ENCODE measurements at places on chromosomes 4 and X.
A peak's percentile ranks its signal among the peaks of the same experiment; 100 is the strongest.

DNA sequence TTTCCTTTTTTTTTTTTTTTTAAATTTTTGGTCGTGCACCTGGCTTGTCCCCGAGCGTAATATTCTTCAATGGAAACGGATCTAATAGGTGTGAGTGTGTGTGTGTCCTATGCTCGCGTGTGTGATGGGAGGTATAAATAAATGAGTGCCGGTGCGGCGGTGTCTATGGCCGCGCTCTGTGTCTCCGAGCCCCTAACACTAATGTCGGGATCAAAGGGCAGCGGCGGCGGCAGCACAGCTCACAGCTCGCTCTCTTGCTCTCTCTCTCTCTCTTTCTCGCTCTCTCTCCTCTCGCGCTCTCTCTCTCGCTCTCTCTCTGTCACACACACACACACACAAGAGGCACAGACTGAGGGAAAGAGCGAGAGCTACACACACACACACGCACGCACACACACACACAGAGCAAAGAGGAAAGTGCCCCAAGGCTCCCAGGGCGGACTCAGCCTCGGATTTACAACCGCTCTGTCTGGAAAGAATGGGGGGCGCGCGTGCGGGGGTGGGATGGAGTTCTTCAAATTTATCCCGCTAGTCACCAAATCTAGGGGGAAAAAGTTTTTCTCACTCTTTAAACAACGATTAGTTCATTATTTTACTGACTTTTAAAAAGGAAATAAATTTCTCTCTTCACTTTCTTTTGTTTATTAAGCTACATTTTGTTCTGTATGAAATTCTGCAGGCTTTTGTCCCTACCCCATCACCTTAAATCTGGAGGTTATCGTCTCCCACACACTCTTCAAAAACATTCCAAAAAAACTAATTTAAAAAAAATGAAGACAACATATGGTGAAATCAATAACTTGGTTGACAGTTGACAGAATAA lies at the start of gene ZNF827:
ZNF827 (minus strand) TSS at position 206 of the 823 bp plus-strand sequence. CDS start 416 bp downstream, outside the sequence.
- no peak for DNase-seq

DNA sequence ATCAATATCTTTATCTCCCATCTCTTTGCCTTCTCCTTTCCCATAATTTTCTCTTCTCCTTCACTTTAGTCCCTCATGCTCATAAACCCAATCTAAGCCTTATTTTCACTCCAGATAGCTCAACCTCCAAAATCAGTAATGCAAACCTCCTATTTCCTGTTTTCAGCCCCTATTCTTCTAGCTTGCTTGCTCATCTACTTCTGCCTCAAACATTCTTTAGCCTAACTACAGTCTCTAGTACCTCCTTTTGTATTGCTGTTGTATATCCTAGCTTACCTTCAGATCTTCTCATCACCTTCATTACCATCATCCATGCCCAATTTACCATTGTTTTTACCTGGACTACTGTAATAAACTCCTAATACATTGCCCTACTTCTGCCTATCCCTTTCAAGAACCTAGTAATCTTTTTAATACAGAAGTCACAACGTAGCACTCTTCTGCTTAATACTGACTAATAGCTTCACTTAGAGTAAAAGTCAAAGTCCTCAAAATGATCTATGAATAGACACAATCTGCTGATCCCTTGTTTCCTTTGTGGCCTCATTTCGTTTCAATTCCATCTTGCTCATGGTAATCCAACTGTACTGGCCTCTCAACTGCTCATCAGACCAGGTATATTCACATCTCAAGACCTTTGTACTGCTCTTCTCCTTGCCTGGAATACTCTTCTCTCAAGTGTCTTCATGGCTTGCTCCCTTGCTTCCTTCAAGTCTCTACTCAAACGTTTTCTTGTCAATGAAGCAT lies 123.4 kb downstream of the FAM13A start:
- no peak for DNase-seq

DNA sequence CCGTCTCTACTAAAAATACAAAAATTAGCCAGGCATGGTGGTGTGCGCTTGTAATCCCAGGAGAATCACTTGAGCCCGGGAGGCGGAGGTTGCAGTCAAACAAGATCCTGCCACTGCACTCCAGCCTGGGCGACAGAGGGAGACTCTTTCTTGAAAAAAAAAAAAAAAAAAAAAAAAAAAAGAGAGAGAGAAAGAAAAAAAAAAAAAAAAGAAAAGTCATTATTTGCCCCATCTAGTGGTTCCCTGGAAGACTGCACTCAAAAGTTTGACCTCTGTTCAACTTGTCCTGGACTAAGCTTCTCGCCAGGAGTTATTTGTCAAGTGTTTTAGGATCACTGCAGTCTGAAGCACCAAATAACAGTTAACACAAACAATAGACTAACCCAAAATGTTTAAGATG lies 45.3 kb upstream of the KCTD8 start:
- DNase-seq: no peak

GRCh38 chrX:53048169-53049126 lies at the start of gene GPR173:
Gene GPR173, plus strand, starts transcription at chrX:53048789. Its CDS starts 27,833 bp downstream, at chrX:53076622.
- peak; percentile 41 for DNase-seq

DNA sequence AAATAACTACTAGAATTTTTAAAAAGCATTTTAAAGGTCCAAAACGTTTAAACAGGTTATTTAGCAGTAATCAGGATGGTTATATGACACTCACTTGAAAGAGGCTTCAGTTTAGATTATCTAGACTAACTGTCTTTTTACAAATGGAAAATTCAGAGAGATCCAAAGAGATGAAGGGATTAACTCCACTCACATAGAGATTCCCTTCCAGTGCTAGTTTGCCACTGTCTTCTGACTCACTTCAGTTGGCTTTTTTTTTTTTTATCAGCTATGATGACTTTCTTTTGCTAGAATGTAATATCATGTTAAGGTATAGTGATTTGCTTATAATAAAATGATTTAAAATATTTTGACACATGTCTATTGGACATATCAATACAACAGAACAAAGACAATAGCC lies 43.8 kb downstream of the GALNT7 start:
- DNase-seq: no peak

DNA sequence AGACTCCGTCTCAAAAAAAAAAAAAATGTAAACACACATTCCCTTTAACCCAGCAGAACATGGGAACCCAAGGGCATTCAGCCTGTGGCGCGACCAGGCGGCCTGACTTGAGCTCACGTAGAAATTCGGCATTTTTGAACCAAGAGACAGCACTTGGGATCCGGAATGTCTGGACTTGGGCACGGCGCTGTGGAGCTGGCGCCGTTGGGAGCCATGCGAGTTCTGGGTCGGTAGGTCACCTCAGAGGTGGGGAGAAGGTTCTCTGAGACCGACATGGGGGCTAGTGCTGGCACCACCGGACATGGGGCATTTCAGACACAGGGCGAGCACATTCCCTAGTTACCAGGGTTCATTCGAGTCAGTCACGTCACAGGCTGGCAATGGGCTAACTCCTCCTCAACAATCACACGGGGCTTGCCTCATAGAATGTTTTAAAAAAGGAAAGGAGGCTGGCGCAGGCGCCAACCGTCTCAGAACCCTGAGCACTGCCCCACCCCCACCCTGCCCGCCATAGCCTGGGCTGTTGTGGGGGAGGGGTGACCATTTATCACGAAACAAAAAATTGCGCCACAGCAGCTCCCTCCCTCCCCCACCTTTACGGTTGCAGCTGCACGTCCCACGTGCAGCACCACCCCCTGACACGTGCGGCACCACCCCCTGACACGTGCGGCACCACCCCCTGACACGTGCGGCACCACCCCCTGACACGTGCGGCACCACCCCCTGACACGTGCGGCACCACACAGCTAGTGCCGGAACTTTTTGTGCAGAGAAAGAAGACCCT lies at the start of gene TEX28:
TEX28 (minus strand) TSS at position 334 of the 784 bp plus-strand sequence. CDS start 3,007 bp downstream, outside the sequence.
- DNase-seq: no peak

DNA sequence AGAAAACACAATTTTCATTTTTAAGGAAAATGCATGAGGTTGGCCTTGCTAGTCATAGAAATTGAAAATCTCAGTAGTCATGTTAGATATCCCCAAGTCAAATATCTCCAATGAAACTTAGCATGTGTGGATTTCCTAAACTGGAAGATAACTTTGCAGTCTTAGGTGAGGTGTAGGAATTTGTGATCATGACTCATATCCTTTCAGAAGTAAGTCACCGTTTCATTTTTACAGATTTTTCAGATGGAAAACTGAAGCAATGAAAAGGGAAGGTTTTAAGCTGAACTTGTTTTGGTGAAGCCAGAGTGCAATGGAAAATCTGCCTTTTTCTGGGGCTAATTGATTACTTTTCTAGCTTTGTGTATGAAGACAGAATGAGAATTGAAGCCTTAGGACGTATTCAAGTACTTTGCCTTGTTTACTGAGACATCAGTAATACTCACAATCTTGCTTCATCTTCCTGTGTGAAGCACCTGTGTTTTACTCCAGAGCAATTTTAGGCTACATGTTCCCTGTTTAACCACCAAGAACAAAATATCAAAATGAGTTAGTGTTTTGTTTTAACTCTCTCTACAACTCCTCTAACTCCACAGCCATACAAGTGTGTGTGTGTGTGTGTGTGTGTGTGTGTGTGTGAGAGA lies 1662.8 kb upstream of the ADGRL3 start:
- no peak for DNase-seq

- DNase-seq: peak; percentile 88
These were observed 19.8 kb upstream of the S100P start for GRCh38 chr4:6673660-6674499.

DNA sequence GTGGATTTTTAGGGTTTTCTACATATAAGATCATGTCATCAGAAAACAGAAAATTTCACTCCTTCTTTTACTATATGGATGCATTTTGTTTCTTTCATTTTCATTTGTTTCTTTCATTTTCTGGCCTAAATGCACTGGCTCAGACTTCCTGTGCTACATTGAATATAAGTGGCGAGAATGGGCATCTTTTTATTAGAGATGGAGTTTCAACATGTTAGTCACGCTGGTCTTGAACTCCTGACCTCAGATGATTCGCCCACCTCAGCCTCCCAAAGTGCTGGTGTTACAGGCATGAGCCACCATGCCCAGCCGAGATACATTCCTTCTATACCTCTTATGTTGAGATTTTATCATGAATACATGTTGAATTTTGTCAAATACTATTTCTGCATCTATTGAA lies 61.8 kb downstream of the BRWD3 start:
- no peak for DNase-seq

GRCh38 chr4:147042046-147042445 lies 96.4 kb upstream of the TTC29 start:
- no peak for DNase-seq

DNA sequence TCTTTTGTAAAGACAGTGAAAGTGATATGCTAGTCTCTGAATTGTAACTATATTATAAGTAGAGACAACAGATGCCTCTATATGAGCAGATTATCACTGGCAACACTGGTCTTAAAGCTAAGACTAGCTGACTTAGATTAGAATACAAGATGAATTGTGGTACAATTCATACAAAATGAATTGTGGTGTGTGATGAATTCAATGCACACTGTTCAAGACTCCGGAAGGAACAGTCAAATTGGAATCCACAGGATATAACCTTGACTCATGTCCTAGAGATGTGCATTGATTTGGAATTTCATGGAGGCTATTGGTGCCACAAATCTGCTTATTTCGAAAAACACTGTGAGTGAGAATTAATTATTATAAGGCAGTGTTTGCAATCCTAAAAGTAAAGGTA lies 701.8 kb downstream of the PCDH7 start:
- no peak for DNase-seq

- DNase-seq: no peak
These were observed 1.0 kb upstream of the DAPP1 start for GRCh38 chr4:99815597-99816011.

DNA sequence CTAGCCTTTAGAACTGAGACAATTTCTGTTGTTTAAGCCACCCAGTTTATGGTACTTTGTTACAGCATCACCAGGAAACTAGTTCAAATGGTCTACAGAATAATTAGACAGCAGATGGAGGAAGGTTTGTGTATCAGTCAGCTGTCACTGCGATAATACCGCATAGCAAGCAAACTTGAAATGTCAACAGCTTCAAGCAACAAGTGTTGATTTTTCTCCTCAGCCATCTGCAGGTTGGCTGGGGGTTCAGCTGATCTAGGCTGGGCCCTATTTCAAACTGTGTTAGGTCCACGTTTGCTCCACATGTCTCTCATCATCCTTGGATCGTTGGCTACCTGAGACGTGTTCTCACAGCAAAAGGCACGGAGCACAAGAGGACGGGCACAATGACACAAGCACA lies 19.2 kb upstream of the PHEX start:
- DNase-seq: no peak

GRCh38 chr4:164481306-164482091 lies 272.4 kb upstream of the SMIM31 start:
- DNase-seq: no peak

DNA sequence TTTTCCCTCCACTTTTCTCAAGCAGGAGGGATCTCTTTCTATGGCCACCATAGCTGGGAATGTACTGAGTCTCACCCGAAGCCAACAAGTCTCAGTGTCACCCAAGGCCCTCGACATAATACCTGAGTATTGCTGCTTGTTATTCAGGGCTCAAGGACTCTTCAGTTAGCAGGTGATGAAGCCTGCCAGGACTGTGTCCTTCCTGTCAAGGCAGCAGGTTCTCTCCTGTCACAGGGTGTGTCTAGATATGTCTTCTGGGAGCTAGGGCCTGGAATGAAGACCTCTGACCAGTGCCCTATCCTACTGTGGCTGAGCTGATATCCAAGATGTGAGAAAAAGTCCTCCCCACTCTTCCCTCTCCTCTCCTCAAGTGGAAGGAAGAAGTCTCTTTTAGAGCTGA lies 391.0 kb upstream of the DIPK2B start:
- no peak for DNase-seq

GRCh38 chrX:13258052-13258444 lies 61.8 kb downstream of the ATXN3L start:
- no peak for DNase-seq

DNA sequence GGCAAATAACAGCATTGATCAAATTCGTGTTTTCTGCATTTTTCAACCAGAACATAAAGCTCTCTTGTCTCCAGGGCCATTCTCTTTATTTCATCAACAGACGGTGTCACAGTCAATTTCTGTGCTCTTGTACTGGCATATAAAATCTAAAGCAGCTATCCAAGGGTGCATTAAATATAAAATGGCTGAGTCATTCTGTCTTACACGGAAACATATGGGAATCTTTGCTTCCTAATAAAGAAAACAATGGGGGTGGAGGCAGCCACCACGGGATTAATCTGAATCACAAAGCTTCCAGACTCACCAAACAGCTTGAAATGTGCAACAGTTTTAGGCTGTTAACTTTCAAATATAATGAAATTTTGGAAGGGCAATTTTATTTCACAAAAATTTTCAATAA lies 132.6 kb downstream of the IL15 start:
- DNase-seq: peak; percentile 41

- DNase-seq: no peak
These were observed 191.7 kb upstream of the GPC4 start for GRCh38 chrX:133606990-133607389.

- no peak for DNase-seq
These were observed 179.1 kb upstream of the ETNPPL start for GRCh38 chr4:108941904-108942430.

DNA sequence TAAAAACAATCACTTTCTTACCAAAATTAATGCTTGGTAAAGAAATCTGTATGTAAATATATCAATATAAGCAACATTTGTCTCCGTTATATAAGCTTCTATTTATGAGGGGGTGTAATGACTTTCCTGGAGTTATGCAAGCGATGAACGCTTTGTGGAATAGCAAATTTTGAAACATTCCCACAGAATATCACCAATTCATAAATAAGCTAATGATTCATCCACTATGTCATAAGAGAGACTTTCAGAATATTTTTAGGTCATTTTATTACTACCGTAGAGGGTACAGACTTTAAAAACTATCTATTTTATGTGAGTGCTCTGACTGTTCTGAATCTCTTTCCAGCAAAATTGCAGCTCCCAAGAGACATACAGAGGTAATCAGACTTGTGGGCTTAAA lies 179.5 kb upstream of the FTHL17 start:
- no peak for DNase-seq
